Activated CD4-positive, CD25-positive, alpha-beta regulatory T cell (primary cell): ENCODE measurements at places on chromosomes 3 and 15.
A peak's percentile ranks its signal among the peaks of the same experiment; 100 is the strongest.

DNA sequence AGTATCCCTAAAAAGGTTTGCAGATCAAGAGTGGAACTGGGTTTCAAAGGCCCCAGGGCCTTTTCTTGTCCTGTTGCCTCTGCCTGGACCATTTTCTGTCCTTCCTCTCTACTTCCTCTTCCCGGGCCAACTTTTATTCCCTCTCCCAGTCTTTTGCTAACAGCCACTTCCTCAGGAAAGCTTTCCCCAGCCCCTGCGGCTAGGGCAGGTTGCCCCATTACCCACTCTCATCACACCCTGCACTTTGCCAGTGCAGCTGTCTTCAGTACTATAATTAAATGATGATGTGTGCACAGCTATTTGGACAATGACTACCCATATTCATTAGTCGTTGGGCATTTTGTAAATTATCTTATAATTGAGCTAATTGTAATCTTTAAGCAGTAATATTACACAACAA, 150.5 kb upstream of the THBS1 start:
- DNase-seq = no peak

- DNase-seq = no peak
These were observed 62.9 kb downstream of the ATG7 start for GRCh38 chr3:11335056-11335608.

- no peak for DNase-seq
These were observed 88.9 kb upstream of the TBC1D5 start for GRCh38 chr3:17831366-17831765.

DNA sequence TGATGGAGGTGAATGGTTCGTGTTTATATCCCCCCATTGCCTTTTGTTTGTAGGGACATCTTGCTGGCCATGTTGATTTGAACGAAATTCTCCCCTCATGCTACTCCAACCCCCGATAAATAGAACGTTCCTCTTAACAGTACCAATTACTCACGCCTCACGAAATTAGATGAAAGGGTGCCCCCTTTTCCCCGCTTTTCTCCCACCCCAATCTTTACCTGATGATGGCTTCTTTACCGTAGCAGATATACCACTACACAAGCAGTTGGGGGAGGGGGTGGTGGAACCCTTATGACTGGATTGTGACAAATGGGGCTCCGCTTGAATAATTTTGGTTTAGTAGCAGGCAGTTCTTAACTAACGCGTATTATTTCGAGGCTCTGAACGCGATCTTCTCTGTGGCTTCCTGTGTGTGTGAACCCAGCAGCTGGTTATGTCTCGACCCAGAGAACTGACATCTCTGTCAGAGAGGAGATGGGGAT, 1.1 kb downstream of the PIAS1 start:
- peak; percentile 25 for DNase-seq

GRCh38 chr15:98650417-98651035, 2.2 kb downstream of the IGF1R start:
- no peak for DNase-seq

- no peak for DNase-seq
These were observed 74.3 kb downstream of the B3GNT5 start for GRCh38 chr3:183327343-183327742.

DNA sequence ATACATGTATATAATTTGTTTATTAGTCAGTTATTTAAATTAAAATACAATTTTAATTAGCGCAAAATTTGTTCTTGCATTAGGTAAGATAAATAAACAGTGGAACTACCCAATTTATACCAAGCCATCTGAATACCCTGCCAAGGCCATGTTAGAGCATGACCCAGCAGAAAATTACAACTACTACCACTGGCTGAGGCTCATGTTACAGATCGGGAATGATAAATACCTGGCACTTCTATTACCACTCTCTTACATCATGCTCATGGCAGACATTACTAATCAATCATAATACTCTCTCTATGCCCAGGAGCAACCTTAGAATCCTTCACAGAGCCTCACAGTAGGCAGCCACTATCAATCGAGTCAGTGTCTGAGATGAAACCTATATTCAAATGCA, 21.2 kb upstream of the LMOD3 start:
- DNase-seq = no peak

DNA sequence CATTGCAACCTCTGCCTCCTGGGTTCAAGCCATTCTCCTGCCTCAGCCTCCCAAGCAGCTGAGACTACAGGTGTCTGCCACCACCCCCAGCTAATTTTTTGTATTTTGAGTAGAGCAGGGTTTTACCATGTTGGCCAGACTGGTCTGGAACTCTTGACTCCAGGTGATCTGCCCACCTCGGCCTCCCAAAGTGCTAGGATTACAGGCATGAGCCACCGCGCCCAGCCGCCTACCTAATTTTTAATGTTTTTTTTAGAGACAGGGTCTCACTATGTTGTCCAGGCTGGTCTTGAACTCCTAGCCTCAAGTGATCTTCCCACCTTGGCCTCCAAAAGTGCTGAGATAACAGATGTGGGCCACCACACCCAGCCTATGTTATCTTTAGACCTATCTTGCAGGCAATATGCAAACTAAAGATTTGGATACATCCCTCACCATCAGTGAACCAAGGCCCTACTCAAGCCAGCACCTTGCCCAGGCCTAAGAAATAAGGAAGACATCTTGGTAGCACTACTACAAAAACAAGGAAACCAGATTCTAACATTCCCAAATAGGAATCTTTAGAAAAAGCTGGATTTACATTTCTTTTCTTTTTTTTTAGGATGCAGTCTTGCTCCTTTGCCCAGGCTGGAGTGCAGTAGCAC, 6.3 kb upstream of the GMPPB start:
- no peak for DNase-seq

DNA sequence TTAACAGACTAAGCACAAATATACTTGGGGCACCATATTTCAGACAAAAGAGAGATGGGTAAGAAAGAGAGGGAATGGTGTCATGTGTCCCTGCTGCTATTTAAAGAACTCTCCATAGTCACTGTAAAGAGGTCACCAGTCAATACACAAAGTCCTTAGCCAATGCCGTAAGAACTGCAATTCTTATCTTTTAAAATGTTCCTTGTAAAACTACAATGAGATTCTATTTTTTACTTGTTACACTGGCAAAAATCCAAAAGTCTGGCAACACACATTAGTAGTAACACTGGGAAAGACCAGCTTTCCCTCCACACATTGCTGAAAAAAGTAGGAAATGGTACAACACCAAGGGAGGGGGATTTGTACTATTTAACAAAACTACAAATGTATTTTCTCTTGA, 189.4 kb downstream of the TBC1D5 start:
- no peak for DNase-seq

DNA sequence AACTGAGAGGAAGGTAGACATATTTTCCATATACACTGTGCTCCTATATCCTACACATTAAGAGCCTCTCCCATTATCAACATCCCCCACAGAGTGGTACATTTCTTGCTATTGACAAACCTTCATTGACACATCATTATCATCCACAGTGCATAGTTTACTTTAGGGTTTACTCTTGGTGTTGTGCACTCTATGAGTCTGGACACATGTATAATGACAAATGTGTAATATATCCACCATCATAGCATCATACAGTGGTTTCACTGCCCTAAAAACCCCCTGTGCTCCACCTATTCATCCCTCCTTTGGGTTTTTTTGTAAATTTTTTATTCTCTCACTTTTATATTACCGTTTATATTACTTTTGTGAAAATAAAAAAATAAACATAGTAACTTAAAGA, 22.2 kb upstream of the CLDN18 start:
- no peak for DNase-seq

DNA sequence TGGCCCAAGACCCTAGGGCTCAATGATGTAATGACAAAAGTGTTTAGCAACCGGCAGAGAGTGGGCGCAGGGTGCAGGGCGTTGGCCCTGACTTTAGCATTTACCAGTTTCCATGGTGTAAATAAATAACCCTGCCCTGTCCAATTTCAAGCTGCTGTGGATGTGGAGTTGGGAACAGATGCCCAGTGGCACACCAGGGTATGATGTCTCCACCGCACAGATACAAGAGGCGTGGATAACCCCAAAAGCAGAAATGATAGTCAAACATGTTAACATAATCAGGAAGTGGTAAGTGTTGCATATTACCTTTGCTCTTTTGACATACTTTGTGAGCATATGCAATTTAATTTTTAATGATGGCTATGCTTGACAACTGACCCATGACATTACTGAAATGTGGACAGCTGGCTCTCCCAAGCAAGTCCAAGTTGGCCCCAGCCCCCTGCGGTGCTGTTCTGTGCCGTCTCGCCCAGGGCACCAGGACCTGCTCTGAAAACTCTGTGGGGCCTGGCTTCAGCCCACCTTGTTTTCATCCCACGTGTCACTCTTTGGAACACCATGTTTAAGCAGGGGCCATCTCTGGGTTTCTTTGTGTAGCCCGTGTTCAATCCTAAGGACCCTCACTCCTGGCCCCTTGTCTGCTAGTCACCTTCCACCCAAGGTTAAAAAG, 10.8 kb upstream of the ANPEP start:
- no peak for DNase-seq

DNA sequence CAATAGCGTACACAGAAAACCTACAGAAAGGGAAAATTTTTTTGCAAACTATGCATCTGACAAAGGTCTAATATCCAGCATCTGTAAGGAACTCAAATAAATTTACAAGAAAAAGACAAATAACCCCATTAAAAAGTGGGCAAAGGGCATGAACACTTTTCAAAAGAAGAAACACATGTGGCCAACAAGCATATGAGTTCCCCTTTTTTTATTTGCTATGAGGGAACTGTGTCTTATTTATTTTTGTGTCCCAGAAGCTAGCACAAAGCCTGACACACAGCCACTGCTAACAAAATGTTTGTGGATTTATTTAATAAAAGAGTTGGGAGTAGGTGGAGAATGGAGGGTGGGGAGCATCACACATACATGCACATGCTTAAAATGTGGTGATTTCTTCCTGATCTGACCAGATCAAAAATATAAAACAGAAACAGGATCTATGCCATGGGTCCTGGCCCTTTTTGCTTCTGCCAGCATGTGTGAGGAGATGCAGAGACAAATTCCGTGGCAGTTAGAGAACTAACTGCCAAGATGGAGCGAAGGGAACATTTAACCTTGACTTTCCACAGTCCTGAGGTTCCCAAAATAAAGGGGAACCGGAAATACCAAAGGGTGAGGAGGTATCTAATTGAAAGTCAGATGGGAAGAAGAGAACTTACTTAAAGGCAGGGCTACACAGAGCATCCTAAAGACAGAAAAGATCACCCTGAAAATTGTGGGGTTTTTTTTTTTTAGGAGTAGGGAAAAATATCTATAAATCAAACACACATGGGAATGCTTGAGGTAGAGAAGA, at the start of gene TMEM202:
Gene TMEM202 (plus strand): TSS at position 510 of the 793 bp plus-strand sequence. CDS start 22 bp downstream, at position 532.
- no peak for DNase-seq

- peak; percentile 30 for DNase-seq
These were observed 14.3 kb downstream of the SMC4 start for GRCh38 chr3:160413613-160414248.

- DNase-seq = no peak
These were observed 121.4 kb downstream of the FBLN2 start for GRCh38 chr3:13670292-13670691.

DNA sequence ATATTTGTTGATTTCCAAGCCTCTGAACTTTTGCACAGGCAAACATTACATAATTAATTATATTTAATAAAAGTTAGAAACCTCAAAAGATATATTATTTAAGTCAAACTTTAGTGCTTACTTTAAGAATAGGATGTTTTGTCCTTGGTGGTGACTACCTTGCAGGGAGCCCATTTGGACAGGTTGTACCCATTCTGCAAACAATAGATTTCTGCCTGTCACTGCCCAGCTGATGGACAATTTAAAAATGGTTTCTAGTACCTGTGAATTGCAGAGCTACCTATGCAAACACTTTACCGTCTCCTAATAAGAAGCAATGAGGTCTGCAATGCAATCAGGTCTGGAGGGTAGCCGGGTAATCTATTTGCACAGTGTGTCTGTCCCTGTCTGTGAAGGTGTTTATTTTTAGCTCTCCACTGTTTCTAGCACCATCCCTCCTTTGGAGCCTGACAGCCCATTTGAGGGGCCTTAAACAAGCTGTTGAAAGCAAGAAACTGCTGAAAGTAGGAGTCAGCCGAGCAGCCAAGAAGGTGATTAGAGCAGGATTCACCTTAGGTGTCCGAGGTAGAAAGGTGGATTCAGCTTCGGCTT, 556.2 kb upstream of the CFAP20DC start:
- DNase-seq = no peak

- no peak for DNase-seq
These were observed 154.8 kb upstream of the TTC14 start for GRCh38 chr3:180447136-180447535.

GRCh38 chr3:32952369-32953077, 1.1 kb downstream of the CCR4 start:
- DNase-seq = no peak

GRCh38 chr15:63417721-63418120, 36.1 kb upstream of the CA12 start:
- no peak for DNase-seq

- no peak for DNase-seq
These were observed 65.4 kb downstream of the SEMA5B start for GRCh38 chr3:122962149-122962548.

DNA sequence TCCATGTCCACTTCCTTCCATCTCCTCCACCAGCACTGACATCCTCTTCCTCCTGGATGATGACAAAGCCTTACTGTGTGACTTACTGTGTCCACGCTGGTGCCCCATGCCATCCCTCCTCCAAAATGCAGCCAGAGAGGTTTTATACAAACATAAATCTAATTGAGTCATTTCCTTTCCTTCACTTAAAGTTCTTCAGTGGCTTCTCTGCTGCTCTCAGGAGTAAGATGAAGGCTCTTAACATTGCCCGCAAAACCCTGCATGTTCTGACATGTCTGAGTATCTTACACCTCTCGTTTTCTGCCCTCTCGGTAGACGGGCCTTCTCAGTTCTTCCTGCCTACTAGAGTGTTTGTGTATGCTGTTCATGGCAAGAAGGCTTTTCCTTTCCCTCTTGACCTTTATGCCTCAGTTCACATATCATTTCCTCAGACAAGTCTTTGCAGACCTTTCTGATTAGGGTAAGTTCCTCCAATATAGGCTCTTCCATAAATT, 175.5 kb downstream of the CFAP20DC start:
- DNase-seq = no peak

- no peak for DNase-seq
These were observed 769.5 kb downstream of the GRM7 start for GRCh38 chr3:7630351-7630911.

DNA sequence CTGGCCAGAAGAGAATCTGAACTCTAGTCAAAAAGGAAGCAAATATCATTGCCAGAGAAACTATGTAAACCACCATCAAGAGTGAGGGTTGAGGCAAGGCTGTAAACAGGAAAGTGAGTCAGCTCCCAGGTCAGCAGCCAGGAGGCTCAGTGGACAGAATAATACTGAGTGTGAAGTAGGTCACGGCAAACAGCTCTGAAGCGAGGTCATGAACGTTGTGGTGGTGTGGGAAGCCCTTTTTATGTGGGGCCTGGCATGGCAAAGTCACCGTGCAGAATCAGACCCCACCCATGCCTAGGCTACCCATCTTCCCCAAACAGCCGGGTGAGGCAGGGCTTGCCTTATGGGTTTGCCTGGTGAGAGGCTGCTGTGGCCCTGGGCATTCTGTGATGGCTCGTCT, 43.9 kb downstream of the THBS1 start:
- no peak for DNase-seq

- DNase-seq = no peak
These were observed 120.1 kb downstream of the ANP32A start for GRCh38 chr15:68700455-68701123.

GRCh38 chr15:64209680-64210334, 47.0 kb upstream of the PPIB start:
- DNase-seq = no peak
